ENCODE measurements at places on chromosomes 2 and 18.

DNA sequence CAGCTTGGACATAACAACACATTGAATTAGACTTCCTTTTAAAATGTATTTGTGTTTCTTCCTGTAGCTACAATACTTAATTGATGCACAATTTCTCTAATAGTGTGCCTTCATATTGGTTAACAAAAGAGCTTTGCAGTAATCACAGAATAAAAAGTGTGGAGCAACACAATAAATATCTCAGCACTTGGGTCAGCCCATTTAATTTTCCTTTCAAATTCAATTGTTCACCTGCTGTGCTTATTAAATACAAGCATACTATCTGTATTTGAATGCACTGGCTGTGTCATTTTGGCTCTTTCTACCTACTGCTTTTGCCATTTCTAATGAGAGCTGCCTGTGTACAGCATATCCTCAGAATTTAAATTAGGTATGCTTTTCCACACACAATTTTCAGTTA lies 1641.3 kb upstream of the SLC39A10 start:
- no peak for DNase-seq

DNA sequence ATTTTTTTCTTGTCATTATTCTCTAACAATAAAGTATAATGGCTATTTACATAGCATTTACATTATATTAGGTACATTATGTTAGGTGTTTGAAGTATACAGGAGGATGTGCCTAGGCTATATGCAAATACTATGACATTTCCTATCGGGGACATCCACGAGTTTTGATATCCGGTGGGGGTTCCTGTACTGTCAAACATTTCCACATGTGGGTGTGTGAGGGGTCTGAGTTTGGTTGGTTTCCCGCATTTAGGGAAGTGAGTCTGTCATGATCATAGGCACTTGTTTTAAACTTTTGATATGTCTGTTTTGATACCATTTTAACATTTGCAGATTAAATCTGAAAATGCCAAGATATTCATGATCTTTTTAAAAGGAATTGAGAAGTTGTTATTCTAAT lies 76.0 kb downstream of the CEP192 start:
- DNase-seq: no peak

GRCh38 chr2:64283641-64284361 lies 139.6 kb upstream of the PELI1 start:
- DNase-seq: peak; percentile 50

DNA sequence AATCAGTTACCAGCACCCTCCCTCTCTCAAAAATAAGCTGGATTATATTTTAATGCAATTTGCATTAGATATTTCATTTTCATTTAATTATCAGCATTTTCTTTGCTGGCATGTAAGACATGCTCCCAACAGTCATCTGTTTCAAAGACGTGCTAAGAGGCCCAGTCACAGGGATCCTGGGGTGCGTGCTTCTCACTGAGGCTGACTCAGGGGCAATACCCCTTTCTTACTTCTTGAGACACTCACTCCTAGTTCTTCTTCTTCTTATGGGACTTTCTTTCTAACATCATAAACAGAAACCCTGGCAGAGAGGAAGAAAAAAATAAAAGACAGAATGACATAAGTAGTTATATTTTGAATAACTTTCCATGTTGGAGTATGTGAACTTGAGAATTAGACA lies 372.1 kb upstream of the MEX3C start:
- DNase-seq: no peak

GRCh38 chr2:15311201-15311907 lies 249.8 kb downstream of the NBAS start:
- DNase-seq: no peak

DNA sequence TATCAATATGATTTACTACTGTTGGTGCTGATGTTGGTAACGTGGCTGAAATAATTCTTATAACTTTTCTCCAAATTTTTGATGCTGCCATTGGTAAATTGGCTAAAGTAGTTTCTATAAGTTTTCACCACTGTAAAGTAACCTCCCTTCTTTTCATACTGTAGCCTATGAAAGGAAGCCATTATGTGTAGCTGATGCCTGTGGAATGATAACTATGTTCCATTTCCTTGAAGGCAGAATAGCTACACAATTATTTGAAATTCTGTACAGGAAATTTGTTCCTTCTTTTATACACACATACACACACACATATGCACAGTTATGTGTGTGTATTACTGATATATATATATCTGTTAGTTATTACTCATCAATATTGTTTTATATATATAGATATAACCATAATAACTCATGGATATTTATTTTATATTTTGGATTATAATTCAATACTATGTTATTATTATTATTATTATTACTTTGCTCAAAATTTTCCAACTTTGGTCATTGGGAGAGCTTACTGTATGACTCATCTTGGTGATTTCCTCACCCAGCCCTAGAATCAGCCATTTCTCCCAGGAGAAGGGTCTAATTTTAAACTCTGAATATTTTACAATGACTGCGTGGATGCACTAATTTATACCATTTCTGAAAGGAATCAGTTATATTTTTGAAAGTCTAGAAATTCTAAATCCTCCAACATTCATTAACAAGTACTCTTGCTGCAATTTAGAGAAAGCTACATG lies 1677.7 kb downstream of the SUCLG1 start:
- no peak for DNase-seq

Measured in uterus (tissue), 4 donors.